ENCODE measurements at places on chromosomes 12 and 14. TPM values are rescaled to one million over a fixed set of nuclear protein-coding genes. Genes with fewer than 3 reads are reported as not detected.

Gene LRRK2
- 10.8 TPM for total RNA-seq

Gene PPFIA2
- 2.1 TPM for total RNA-seq

Gene MIP
- total RNA-seq, result not detected

Gene PTPN21
- total RNA-seq, result 9.2 TPM

Gene BDKRB2
- total RNA-seq, result 43.9 TPM

Gene SPIC
- not detected for total RNA-seq

Gene TMTC2
- total RNA-seq, result 9.0 TPM

Gene C1QL4
- total RNA-seq, result 0.17 TPM

Gene USP44
- 27.4 TPM for total RNA-seq

Gene CATSPERB
- total RNA-seq, result not detected

Gene DHRS2
- not detected for total RNA-seq

Gene FIGNL2
- 0.17 TPM for total RNA-seq

- H3K4me1 ChIP-seq, result no peaks in the 10 kb centered on the region
- H3K27ac ChIP-seq, result no peak overlapping the region
- DNase-seq, result peak; percentile 55
- H3K4me3 ChIP-seq, result no peak overlapping the region
Measured at GRCh38 chr12:96578526-96579125, 89.2 kb downstream of the CFAP54 start.

DNA sequence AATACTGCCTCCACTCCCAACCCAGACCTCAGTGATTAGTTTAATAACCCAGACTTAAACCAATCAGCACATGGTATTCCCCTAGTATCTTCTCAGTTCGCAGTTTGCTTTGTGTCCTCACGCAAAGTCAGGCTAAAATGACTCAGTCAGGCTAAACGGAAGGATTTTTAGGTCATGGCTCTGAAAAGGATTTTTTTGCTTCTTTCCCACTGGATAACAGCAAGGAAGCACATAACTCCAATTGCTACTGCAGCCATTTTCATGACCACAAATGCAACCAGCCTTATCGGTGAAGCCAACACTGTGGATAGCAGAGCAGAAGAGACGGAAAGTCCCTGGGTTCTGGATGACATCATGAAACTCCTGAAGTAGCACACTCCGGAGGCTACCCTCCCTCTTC lies 67.7 kb downstream of the ZC3H14 start:
- H3K4me1 ChIP-seq, result no peaks in the 10 kb centered on the region
- no peaks in the 10 kb centered on the region for H3K36me3 ChIP-seq
- H3K27ac ChIP-seq, result no peak overlapping the region
- H3K27me3 ChIP-seq, result no peaks in the 10 kb centered on the region
- DNase-seq, result no peak
- no peak overlapping the region for H3K4me3 ChIP-seq

DNA sequence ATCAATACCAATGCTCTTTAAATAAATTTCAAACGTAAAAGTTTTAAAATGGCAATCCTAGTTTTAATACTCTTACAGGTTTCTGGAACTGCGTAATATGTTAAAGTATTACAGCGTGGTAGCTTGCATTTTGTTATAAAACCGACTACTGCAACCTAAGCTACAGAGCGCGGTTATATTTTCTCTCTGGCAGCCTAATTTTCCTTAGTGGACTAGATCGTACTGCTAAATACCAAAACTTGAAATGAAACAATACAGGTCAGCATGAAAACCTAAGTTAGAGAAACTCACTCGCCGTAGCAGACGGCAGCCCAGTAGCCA lies 1.2 kb downstream of the CCDC92 start:
- peak overlapping the region; percentile 46 for H3K27ac ChIP-seq
- peak overlapping the region; percentile 82 for H3K4me3 ChIP-seq
- H3K36me3 ChIP-seq, result peaks cover under 1% of the 10 kb centered on the region
- H3K4me1 ChIP-seq, result peaks cover 8% of the 10 kb centered on the region

DNA sequence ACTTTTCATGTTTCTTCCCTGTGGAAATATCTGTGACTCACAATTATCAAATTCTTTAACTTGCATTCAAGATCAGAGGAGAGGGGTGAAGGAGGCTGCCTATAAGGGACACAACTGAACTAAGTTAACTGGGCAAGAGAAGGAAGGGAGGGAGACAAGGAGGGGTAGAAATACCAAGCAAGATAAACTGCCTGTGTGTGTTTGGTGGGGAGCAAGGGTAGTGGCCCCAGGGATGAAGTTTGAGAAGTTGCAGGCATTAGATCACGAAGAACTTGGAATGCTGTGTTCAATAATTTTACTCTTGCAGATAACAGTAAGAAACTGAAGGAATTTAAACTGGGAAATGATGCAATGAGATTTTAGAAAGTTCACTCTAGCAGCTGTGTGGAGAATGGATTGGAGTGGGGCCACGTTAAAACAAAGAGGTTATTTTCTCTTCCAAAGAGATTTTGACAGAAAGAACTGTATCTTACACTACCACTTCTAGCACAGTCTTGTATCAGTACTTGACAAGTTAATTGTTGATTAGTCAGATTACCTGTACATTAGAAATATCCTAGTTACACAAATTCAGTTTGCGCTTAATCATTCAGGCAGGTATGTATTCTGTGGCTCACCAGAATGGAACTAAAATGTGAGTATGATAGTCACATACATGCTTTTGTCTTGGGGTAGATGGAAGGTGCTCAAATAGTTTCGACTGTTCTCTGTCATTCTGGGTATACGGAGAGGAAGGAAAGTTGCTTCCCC lies 7.4 kb downstream of the PKP2 start:
- H3K36me3 ChIP-seq, result no peaks in the 10 kb centered on the region
- H3K27ac ChIP-seq, result no peak overlapping the region
- no peaks in the 10 kb centered on the region for H3K27me3 ChIP-seq
- no peak overlapping the region for H3K4me3 ChIP-seq
- peak; percentile 71 for DNase-seq
- H3K4me1 ChIP-seq, result no peaks in the 10 kb centered on the region

- H3K4me1 ChIP-seq, result no peaks in the 10 kb centered on the region
- DNase-seq, result no peak
- no peaks in the 10 kb centered on the region for H3K36me3 ChIP-seq
- no peak overlapping the region for H3K27ac ChIP-seq
- no peak overlapping the region for H3K4me3 ChIP-seq
- H3K27me3 ChIP-seq, result peaks cover 6% of the 10 kb centered on the region
Measured at GRCh38 chr12:52423661-52424500, 10.3 kb downstream of the KRT75 start.

- no peaks in the 10 kb centered on the region for H3K27me3 ChIP-seq
- peaks cover 6% of the 10 kb centered on the region for H3K4me1 ChIP-seq
- peaks cover 1% of the 10 kb centered on the region for H3K36me3 ChIP-seq
- no peak overlapping the region for H3K4me3 ChIP-seq
- H3K27ac ChIP-seq, result no peak overlapping the region
- no peak for DNase-seq
Measured at GRCh38 chr14:65038966-65039365, 52.3 kb downstream of the FNTB start.

- no peak overlapping the region for H3K4me3 ChIP-seq
- H3K4me1 ChIP-seq, result no peaks in the 10 kb centered on the region
- no peaks in the 10 kb centered on the region for H3K36me3 ChIP-seq
- H3K27me3 ChIP-seq, result no peaks in the 10 kb centered on the region
Measured at GRCh38 chr12:131242741-131243496, 289.2 kb downstream of the ADGRD1 start.

- no peaks in the 10 kb centered on the region for H3K36me3 ChIP-seq
- DNase-seq, result peak; percentile 56
Measured at GRCh38 chr14:55746558-55746957, 166.6 kb downstream of the KTN1 start.

GRCh38 chr12:120213758-120214157 lies 12.8 kb upstream of the RPLP0 start:
- peaks cover 39% of the 10 kb centered on the region for H3K36me3 ChIP-seq
- DNase-seq, result no peak
- no peaks in the 10 kb centered on the region for H3K4me1 ChIP-seq
- no peaks in the 10 kb centered on the region for H3K27me3 ChIP-seq
- H3K27ac ChIP-seq, result no peak overlapping the region

GRCh38 chr12:87511371-87511770 lies 517.8 kb downstream of the C12orf50 start:
- H3K4me3 ChIP-seq, result no peak overlapping the region
- H3K27me3 ChIP-seq, result no peaks in the 10 kb centered on the region
- DNase-seq, result peak; percentile 48

DNA sequence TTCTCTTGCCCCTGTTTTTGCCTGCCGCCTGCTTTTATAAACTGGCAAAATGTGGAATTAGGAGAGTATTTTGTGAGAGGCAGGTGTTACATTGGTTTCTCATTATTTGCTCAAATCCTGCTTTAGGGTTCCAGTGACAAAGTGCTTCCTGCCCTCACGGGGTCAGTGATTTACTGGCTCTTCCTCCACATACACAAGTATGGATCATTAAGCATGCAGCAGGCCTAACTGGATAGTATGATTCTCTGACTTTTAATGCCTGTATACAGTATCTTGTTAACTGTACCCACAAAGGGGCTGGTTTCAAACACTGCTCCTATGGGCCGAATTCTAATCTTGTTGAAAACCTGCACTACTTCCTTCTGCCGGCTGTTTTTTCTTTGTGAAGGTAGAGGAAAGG lies 63.2 kb downstream of the PTCSC3 start:
- H3K36me3 ChIP-seq, result no peaks in the 10 kb centered on the region
- DNase-seq, result no peak
- no peak overlapping the region for H3K4me3 ChIP-seq
- no peaks in the 10 kb centered on the region for H3K27me3 ChIP-seq
- H3K27ac ChIP-seq, result no peak overlapping the region

GRCh38 chr14:70916799-70917198 lies 9.5 kb downstream of the PCNX1 start:
- H3K27ac ChIP-seq, result no peak overlapping the region
- no peaks in the 10 kb centered on the region for H3K4me1 ChIP-seq
- H3K27me3 ChIP-seq, result no peaks in the 10 kb centered on the region
- H3K4me3 ChIP-seq, result no peak overlapping the region
- H3K36me3 ChIP-seq, result no peaks in the 10 kb centered on the region

- H3K4me3 ChIP-seq, result no peak overlapping the region
- H3K36me3 ChIP-seq, result no peaks in the 10 kb centered on the region
- H3K4me1 ChIP-seq, result no peaks in the 10 kb centered on the region
- DNase-seq, result no peak
- no peak overlapping the region for H3K27ac ChIP-seq
- H3K27me3 ChIP-seq, result no peaks in the 10 kb centered on the region
Measured at GRCh38 chr14:100398044-100398443, 74.9 kb downstream of the SLC25A47 start.

GRCh38 chr12:132942611-132943010 lies 13.5 kb downstream of the ZNF605 start:
- H3K36me3 ChIP-seq, result peaks cover 14% of the 10 kb centered on the region
- H3K27ac ChIP-seq, result no peak overlapping the region
- no peaks in the 10 kb centered on the region for H3K27me3 ChIP-seq
- no peak overlapping the region for H3K4me3 ChIP-seq

GRCh38 chr14:88233915-88234314 lies 89.2 kb downstream of the KCNK10 start:
- no peak overlapping the region for H3K4me3 ChIP-seq
- no peak overlapping the region for H3K27ac ChIP-seq
- DNase-seq, result no peak
- H3K36me3 ChIP-seq, result no peaks in the 10 kb centered on the region
- H3K27me3 ChIP-seq, result no peaks in the 10 kb centered on the region

- peaks cover 11% of the 10 kb centered on the region for H3K4me1 ChIP-seq
- DNase-seq, result no peak
- no peak overlapping the region for H3K27ac ChIP-seq
- peaks cover 40% of the 10 kb centered on the region for H3K36me3 ChIP-seq
Measured at GRCh38 chr14:103131580-103131979, 8.3 kb downstream of the TNFAIP2 start.

DNA sequence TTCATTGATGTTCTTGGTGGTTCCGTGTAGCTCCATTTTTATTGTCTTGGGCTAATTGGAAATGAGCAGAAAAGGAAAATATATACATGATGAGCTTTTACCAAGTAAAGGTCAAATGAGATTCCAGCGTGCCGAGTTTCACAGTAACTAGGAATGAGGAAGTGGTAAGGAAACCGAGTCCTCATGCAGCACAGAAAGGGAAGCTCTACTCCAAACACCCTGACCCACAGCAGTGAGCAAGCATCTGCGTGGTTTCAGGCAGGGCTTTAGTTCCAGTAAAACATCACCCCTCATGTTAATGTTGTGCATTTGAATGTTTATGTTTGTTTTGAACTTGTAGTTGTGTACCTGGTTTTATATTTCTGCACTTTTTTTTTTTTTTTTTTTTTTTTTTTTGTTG lies 208.0 kb downstream of the SLC41A2 start:
- no peaks in the 10 kb centered on the region for H3K27me3 ChIP-seq
- H3K27ac ChIP-seq, result no peak overlapping the region
- no peaks in the 10 kb centered on the region for H3K36me3 ChIP-seq
- peaks cover 9% of the 10 kb centered on the region for H3K4me1 ChIP-seq
- H3K4me3 ChIP-seq, result no peak overlapping the region

DNA sequence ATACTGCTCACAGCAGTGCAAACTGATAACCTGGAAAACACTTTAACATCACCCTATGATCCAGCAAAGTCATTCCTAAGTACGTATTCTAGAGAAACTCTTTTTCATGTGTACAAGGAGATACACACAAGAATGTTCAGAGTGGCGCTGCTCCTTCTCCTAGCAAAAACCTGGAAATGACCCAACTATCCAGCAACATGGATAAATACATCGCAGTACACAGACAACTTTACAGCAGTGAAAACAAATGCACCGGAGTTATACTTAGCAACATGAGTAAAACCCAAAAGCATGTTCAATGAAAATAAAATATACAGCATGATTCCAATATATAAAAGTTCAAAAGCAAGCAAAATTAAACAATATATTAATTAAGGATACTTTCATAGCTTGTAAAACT lies 18.7 kb downstream of the SART3 start:
- peaks cover 4% of the 10 kb centered on the region for H3K36me3 ChIP-seq
- no peak overlapping the region for H3K27ac ChIP-seq
- H3K4me1 ChIP-seq, result no peaks in the 10 kb centered on the region
- H3K27me3 ChIP-seq, result no peaks in the 10 kb centered on the region

DNA sequence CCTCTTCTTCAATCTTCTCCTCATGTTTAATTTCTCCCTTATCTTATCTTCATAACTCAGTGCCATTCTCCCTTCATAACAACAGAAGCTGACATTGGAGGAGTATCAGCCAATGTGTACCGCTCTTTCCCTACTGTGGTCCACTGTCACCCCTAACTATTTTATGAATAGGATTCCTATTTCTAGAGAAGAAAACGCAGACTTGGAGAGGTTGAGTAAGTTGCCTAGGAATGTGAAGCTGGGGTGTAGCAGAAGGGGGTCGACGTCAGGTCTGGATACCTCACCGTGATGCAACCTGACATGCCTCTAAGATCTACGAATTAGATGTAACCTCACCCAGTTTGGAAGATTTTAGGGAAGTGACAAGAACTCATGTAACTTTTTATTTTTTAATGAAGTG lies 17.1 kb downstream of the LMO3 start:
- DNase-seq, result peak; percentile 78
- H3K4me3 ChIP-seq, result no peak overlapping the region
- H3K4me1 ChIP-seq, result no peaks in the 10 kb centered on the region
- no peaks in the 10 kb centered on the region for H3K27me3 ChIP-seq
- no peak overlapping the region for H3K27ac ChIP-seq

GRCh38 chr14:73140811-73141323 lies 4.6 kb downstream of the PSEN1 start:
- H3K27ac ChIP-seq, result no peak overlapping the region
- no peaks in the 10 kb centered on the region for H3K27me3 ChIP-seq
- no peaks in the 10 kb centered on the region for H3K4me1 ChIP-seq

GRCh38 chr12:46400406-46400805 lies 27.8 kb upstream of the SLC38A2 start:
- H3K27me3 ChIP-seq, result no peaks in the 10 kb centered on the region
- H3K36me3 ChIP-seq, result no peaks in the 10 kb centered on the region

GRCh38 chr12:1946296-1946695 lies 27.8 kb upstream of the CACNA2D4 start:
- DNase-seq, result peak; percentile 19
- H3K4me3 ChIP-seq, result no peak overlapping the region
- H3K4me1 ChIP-seq, result peaks cover 3% of the 10 kb centered on the region
- no peaks in the 10 kb centered on the region for H3K27me3 ChIP-seq

All from fibroblast of lung (primary cell).